Activated naive CD4-positive, alpha-beta T cell (primary cell): ENCODE measurements at places on chromosomes 2 and 18.

DNA sequence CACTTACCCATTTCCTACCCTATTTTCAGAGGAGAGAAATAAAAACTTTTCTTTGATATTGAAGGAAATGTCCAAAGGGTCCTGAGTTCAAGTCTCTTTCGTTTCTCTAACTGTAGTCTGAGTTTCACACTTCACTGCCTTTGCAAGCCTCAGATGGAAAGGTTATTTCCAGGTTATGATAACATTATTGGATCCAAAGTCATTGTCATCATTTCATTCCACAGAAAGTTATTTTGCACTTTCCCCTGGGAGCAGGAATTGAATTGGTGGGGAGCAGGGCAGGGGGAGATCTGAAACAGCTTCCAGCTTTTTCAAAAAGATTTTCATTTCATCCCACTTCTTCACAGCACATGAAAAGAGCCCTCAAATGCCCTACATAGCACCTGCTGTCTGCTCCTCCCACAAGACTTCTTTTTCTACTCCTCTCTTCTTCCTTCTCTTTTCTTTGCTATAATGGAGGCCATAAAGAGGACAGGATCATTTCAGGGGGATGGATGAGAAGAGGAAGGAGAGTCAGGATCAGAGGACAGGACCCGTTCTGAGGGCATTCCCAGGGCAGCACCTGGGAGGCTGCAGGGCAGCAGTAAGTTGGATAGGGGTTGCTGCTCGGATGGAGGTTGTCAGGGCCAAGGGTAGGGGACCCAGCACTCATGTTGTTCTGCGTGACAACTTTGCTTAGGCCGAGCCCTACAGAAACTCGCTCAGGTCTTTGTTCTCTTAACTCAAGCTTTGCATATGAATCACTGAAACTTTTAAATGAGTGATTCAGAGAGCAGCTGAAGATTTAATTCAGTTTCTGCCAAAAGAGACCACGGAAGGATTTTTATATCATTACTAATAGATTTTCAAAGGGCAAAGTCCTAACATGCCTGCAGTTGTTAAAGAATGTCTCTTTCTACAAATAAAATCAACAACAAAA is 11.4 kb upstream of the GALNT5 start:
- DNase-seq: no peak

DNA sequence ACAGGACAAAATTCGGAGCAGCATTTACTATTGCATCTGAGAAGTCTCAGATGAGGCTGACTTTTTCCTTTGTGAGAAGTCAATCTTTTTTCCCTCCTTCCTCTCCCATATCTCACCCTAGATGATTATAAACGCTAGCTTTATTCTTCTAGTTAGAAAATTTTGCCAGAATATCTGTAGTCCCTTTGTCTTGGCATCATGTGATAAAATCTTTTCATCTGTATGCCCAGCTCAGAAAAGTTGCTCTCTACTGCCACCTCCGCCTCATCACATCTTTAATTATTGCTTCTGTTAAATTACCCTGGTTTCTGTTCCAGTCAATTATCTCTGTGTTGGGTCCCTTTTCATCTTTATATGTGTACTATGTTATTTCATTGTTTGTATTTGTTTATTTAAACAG is 210.8 kb upstream of the SLC35G4 start:
- no peak for DNase-seq

DNA sequence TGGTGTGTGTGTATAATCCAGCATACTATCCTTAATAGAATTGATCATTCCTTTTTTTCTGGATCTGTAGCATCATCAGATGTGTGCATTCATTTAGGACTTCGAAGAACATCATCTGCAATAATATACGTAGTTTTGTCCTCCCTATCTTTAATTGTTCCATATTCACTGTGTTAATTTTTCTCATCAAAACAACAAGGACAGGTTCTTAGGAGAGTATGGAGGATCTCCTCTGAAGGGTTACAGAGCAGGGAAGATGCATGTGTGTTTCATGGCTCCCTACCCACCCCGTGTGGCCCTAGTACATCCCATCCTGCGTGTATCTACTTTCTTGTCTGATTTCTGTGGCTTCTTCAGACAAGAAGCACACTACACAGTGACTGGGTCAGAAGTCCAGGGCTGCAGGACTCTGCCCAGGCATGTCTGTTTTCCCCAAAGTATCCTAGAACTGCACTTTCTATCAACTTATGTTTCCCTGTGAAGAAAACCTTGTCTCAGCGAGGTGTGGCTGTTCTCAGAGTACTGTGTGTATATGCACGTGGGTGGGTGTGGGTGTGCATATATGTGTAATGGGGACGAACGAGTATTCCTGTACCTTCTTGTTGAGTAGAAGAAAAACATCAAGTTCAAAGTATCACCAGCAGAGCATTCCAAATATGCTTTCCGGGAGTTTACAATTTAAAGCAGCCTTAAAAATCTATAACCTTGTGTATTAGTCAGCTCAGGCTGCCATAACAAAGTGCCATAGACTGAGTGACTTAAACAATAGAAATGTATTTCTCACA is 220.4 kb upstream of the FOSL2 start:
- no peak for DNase-seq

DNA sequence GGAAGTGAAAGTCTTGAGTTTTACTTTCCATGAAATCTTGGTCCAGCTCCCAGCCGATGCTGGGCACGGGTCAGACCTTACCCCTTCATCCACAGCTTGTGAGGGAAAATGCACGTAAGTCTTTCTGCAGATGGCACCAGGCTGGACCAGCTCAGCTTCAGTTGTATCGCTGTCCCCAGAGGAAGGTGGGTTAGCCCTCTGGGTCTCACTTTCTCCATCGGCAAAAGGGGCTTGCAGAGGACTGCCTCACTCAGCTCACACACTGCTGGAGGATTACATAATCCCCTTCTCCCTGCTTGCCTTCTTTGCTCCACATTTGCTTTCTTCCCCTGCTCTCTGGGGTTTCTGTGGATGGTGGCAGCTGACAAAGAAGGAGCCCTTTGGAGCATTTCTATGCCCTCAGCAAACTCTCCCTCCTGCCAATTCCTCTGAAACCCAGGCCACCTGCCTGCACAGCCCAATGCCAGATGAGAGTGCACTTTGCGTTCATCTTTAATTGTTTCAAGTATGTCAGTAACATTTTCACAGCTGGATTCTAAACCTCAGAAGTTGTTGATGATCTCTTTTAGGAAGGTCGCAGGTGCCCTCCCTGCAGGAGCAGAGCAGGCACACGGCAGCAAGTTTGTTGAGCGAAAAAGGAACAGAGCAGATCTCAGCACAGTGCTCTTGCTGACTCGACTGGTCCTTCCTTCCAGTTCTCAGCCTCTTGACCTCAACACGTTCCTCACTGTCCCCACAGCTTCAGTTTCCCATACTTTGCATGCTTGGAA is 155.6 kb upstream of the GLI2 start:
- DNase-seq: no peak

DNA sequence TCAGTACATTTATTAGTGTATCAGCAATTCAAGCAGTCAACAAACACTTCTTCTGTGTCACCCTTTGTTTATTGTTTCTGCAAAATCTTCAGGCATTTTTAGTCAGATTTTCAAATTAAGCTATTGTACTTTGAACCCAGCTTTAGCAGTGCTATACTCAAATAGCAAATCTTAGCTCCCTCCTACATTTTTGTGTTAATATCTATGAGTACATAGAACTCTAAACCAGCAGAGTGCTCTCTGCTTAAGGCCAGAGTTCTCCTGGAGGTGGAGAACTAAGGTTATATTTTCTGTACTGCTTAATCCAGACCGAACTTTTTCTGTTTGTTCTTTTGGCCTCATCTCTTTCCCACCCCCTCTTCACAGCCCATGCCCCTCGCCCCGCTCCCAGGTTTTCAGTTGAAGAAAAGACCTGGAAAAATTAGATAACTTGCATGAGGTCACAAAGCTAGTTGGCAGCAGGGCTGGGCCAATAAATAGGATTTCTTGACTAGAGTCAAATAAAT is 29.2 kb upstream of the SCN1A start:
- DNase-seq: no peak

DNA sequence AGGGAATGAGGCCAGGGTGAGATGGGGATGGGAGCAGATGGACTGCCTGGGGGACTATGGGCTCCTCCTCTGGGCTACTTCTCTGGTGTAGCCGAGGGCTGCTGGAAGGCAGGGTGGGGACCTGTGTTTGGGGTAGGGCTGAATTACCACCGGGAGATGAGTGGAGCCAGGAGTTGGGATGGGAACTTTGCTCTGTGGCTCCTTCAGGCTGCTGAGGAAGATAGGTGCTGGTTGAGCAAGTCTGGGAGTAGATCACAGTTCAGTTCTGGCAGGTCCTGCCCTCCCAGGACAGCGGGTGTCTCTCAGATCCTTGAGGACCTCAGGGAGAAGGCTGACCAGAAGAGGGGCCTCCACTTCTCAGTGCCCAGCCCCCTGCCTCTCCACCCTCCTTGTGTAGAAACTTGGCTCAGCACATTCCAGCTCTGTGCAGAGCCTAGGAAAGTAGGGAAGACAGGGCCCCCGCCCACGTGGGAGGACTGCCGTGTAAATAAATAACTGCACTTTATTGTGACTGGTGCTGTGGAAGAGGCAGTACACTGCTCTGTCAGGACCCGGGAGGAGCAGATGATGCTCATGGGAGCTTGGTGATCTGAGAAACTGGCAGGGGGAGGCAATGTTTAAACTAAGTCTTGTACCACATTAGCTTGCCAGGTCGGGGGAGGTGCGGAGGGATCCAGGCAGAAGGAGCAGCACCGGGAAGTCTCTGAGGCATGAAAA is 15.3 kb downstream of the TET3 start:
- DNase-seq: no peak

GRCh38 chr2:63506320-63506719 is 82.0 kb downstream of the WDPCP start:
- no peak for DNase-seq

GRCh38 chr2:154554046-154554445 is 144.4 kb upstream of the KCNJ3 start:
- no peak for DNase-seq

DNA sequence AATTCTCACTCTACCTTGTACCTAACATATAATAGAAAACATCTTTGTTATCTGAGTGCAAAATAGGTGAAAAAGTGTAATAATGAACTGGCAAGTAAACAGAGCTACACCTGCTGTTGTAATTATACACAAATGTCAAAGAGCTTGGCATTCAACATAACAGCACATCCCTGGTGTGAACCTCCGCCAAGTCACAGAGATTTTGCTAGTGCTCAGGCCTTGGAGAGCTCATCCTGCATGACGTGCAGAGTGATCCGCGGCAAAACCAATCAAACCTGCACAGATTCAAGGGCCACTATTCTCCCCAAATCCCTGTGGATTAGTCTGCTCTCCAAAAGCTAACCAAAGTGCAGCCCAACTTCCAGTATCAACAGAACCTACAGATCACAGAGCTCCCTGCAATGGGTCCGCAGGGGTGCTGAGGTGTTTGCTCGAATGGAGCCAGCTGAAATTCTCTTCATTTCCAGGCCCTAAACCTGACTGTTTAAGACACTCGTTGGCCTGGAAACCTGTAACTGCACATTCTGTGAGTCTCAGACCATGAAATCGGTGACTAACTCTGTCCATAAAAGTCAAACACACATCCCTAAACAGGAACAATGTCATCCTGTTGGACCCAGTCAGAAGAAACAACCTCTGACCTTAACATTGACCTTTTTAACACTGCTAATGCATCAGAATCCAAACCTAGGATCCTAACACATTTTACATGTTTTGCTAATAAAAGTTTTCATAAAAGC is 111.8 kb downstream of the EPB41L3 start:
- DNase-seq: no peak
